Activated CD4-positive, alpha-beta memory T cell treated with anti-CD3 and anti-CD28 coated beads, Interleukin-2, amount 10 ng/mL, durations not matched to agents 7 days and 5 days (primary cell): ENCODE measurements at places on chromosomes 11 and 22. TPM values are rescaled to one million over a fixed set of nuclear protein-coding genes. Genes with fewer than 3 reads are reported as not detected.

Gene CHST1
- not detected for total RNA-seq

Gene OR8D1
- not detected for total RNA-seq

DNA sequence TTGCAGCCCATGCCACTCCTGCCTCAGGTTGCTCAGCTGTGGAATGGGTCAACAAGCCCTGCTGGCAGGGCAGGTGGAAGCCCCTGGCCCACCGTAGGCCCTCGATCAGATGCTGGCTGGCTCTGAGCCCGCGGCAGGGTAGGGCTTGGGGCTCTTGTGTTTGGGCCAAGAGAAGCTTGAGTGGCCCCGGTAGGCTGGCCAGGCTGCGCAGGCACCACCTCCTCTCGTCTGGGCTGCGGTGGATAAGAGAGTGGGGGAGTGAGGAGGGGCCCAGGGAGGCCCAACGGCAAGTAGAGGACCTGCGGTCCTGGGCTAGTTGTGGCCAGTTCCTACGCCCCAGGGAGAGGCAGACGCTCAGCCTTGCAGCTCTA lies 115.2 kb downstream of the CEP164 start:
- no peak overlapping the region for H3K4me3 ChIP-seq
- no peak for DNase-seq
- no peaks in the 10 kb centered on the region for H3K4me1 ChIP-seq
- H3K27ac ChIP-seq = no peak overlapping the region
- H3K36me3 ChIP-seq = no peaks in the 10 kb centered on the region

Gene CDK2AP2
- total RNA-seq = 119 TPM

- H3K27me3 ChIP-seq = no peaks in the 10 kb centered on the region
- H3K36me3 ChIP-seq = no peaks in the 10 kb centered on the region
- H3K4me1 ChIP-seq = no peaks in the 10 kb centered on the region
- DNase-seq = no peak
- H3K27ac ChIP-seq = no peak overlapping the region
These were observed 348.9 kb downstream of the LRRC4C start for GRCh38 chr11:41110527-41110926.

GRCh38 chr11:123238297-123238696 lies 43.2 kb upstream of the CLMP start:
- no peak overlapping the region for H3K4me3 ChIP-seq
- peaks cover 24% of the 10 kb centered on the region for H3K4me1 ChIP-seq
- no peak overlapping the region for H3K27ac ChIP-seq
- peaks cover 3% of the 10 kb centered on the region for H3K36me3 ChIP-seq
- H3K27me3 ChIP-seq = peaks cover 12% of the 10 kb centered on the region
- DNase-seq = no peak

Gene OR2D2
- not detected for total RNA-seq

GRCh38 chr11:29328961-29329441 lies 687.8 kb downstream of the KCNA4 start:
- no peak overlapping the region for H3K4me3 ChIP-seq
- H3K36me3 ChIP-seq = no peaks in the 10 kb centered on the region
- DNase-seq = no peak
- H3K27me3 ChIP-seq = no peaks in the 10 kb centered on the region

DNA sequence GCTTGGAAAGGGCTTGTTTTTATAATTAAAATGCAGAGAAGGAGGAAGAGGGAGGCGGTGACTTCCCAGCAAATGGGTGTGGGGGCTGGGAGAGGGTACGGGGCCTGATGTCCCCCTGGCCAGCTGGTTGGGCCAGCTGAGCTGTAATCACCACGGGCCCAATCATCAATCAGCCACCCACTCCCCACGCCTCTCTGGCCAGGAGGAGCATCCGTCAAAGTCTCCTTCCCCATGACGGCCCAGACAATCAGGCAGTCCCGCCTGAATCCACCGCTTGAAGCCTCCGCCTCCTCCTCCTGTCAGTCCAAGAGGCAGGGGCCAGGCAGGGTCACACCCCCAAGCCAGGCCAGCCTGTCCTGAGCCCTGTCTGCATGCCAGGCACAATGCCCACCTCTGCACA lies 13.3 kb upstream of the CABP7 start:
- H3K36me3 ChIP-seq = no peaks in the 10 kb centered on the region
- DNase-seq = no peak
- H3K27me3 ChIP-seq = no peaks in the 10 kb centered on the region
- H3K4me3 ChIP-seq = no peak overlapping the region
- no peak overlapping the region for H3K27ac ChIP-seq

GRCh38 chr11:110085255-110085838 lies 7.8 kb upstream of the ZC3H12C start:
- H3K4me1 ChIP-seq = peaks cover 12% of the 10 kb centered on the region
- no peak overlapping the region for H3K27ac ChIP-seq
- DNase-seq = no peak
- no peak overlapping the region for H3K4me3 ChIP-seq
- H3K27me3 ChIP-seq = peaks cover 24% of the 10 kb centered on the region

Gene OR51B2
- total RNA-seq = not detected

Gene SHANK3
- total RNA-seq = not detected

Gene RHOD
- 0.20 TPM for total RNA-seq

Gene CBL
- 45.0 TPM for total RNA-seq

- no peak overlapping the region for H3K4me3 ChIP-seq
- no peak for DNase-seq
- no peaks in the 10 kb centered on the region for H3K4me1 ChIP-seq
- no peak overlapping the region for H3K27ac ChIP-seq
These were observed 149.6 kb upstream of the OPCML start for GRCh38 chr11:133681901-133682300.

- H3K4me3 ChIP-seq = no peak overlapping the region
- H3K27me3 ChIP-seq = peaks cover 2% of the 10 kb centered on the region
- DNase-seq = no peak
- no peaks in the 10 kb centered on the region for H3K4me1 ChIP-seq
- no peaks in the 10 kb centered on the region for H3K36me3 ChIP-seq
These were observed 88.2 kb upstream of the LDLRAD3 start for GRCh38 chr11:35855671-35856070.

GRCh38 chr11:78572394-78572793 lies 2.3 kb downstream of the NARS2 start:
- no peak overlapping the region for H3K27ac ChIP-seq
- DNase-seq = no peak

DNA sequence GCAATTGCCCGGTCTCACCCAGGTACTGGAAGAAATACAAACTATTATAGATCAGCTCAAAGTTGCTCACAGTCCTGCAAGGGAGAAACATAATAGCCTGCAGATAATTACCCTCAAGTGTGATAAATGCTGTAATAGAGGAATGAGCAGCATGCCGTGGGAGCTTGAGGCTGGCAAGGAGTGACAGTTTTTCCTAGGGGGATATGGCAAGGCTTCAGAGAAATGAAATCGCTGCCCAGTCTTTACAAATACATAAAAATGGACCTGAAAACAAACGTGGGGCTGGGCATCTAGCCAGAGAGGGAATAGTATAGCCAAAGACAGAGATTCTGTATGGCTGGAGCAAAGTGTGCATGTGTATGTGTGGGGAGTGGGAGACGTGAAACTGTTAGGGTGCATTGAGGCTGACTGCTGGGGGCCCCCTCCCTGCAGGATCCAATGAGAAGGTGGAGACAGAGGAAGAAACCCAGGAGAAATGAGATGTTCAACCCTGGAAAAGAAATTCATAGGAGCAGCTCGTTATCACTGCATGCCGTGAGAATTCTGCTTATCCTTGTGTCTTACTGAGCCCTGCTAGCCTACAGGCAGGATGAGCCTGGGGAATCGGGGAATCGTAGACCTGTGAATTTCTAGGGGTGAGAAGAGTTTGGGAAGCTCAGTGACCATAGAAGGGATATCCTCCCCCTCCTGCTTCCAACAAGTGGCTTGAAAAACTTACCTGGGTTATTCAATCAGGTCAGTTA lies 167.0 kb downstream of the LDLRAD3 start:
- H3K36me3 ChIP-seq = no peaks in the 10 kb centered on the region
- peaks cover 10% of the 10 kb centered on the region for H3K4me1 ChIP-seq
- peaks cover 3% of the 10 kb centered on the region for H3K27me3 ChIP-seq

- H3K4me3 ChIP-seq = no peak overlapping the region
- H3K27ac ChIP-seq = no peak overlapping the region
- H3K36me3 ChIP-seq = no peaks in the 10 kb centered on the region
- H3K27me3 ChIP-seq = peaks cover 1% of the 10 kb centered on the region
These were observed 388.2 kb downstream of the TMEM135 start for GRCh38 chr11:87425943-87426342.

Gene CNTF
- total RNA-seq = 2.3 TPM
